ENCODE measurements at places on chromosomes 2 and 18.
A peak's percentile ranks its signal among the peaks of the same experiment; 100 is the strongest.

- no peak for DNase-seq
Observed at GRCh38 chr2:69087211-69087911, 74.4 kb downstream of the ANTXR1 start.

DNA sequence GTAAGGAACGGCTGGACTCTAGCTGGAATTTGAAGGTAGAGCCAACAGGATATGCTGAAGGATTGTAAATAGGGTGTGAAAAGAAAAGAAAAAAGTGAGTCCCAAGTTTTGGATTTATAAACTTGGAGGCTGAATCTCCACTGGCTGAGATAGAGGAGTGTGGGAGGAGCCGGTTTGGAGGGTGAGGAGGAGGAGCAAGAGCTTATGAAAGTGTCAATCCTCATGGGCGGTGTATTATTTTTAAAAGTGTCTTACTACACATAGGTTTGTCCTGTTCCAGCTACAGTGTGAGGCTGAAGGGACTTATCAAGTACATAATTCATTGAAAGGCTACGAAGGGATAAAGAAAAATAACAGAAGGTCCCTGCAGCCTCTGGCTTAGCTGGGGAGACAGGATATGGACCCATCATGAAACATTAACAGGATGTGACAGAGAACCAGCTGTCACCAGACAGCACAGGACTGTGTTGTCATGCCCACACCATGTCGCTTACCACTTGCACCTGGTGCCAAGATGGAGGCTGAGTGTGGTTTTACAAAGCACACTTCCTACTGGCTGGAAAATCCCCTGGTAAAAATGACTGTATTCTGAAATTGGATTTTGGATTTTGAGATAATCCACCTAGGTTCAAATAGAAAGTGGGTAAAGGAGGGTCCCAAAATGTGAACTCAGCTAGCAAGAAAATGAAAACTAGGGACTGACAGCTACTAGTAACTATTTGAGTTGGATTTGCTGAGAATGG, 2.5 kb upstream of the MREG start:
- peak; percentile 34 for DNase-seq

DNA sequence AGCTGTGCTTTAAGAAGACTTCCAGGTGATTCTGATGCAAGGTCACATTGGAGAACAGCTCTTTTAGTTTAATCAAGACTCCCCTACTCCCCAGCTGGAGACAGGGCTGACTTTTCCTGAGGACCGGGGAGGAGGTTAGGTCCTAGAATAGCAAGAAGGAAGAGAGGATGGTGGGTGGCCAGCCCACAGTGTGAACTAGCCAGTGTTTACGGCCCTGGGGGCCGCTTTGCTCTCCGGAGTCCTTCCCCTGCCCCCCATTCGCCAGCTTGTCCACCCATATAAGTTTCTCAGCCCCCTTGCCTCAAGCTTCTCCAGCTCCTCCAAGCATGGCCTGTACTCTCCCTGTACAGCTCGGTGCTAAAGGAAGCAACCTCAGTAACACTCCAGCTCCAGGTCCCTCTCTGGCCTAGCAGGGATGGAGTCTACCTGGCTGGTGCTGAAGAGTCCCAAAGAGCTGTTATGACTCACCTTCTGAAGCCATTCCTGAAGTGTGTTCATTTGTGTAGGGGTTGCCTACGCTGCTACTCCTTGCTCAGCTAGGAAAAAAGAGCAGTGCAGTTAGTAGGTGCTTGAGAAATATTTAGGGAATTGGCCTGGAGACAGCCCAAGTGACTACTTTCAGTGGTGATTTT, 7.9 kb downstream of the INPP4A start:
- DNase-seq: no peak

DNA sequence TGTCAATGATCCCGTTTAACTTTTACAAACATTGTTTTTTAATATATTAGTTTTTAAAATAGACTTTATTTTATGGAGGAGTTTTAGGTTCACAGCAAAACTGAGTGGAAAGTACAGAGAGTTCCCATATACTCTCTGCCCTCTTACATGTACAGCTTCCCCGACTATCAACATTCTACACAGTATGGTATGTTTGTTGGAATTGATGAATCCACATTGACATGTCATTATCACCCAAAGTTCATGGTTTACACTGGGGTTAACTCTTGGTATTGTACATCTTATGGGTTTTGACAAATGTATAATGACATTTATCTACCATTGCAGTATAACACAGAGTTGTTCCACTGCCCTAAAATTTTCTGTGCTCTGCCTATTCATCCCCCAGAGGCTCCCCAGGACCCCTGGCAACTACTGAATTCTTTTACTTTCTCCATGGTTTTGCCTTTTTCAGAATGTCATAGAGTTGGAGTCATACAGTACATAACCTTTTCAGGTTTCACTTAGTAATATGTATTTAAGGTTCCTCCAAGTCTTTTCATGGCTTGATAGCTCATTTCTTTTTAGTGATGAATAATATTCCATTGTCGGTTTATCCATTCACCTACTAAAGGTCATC, 5.5 kb downstream of the APLF start:
- DNase-seq: no peak

GRCh38 chr2:129930451-129930850, 49.0 kb upstream of the RAB6C start:
- no peak for DNase-seq

DNA sequence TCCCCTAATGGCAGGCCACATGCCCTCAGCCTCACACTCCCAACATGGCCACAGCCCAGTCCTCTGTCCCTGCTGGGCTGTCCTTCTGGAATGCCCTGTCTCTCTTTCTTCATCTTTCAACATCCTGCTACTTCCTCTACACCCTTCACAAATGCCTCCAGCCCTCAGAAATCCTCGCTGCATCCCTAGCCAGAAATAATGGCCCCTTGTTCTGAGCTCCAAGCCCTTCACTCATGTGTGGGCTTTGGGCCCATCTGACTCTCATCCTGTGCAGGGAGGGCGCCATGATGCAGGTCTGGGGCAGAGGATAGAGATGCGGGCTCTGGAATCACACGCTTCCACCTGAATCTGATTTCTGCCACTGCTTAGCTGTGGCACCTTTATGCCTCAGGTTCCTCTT, 181.9 kb downstream of the TNS1 start:
- DNase-seq: no peak

GRCh38 chr2:8408560-8409460, 273.0 kb upstream of the ID2 start:
- DNase-seq: peak; percentile 33

DNA sequence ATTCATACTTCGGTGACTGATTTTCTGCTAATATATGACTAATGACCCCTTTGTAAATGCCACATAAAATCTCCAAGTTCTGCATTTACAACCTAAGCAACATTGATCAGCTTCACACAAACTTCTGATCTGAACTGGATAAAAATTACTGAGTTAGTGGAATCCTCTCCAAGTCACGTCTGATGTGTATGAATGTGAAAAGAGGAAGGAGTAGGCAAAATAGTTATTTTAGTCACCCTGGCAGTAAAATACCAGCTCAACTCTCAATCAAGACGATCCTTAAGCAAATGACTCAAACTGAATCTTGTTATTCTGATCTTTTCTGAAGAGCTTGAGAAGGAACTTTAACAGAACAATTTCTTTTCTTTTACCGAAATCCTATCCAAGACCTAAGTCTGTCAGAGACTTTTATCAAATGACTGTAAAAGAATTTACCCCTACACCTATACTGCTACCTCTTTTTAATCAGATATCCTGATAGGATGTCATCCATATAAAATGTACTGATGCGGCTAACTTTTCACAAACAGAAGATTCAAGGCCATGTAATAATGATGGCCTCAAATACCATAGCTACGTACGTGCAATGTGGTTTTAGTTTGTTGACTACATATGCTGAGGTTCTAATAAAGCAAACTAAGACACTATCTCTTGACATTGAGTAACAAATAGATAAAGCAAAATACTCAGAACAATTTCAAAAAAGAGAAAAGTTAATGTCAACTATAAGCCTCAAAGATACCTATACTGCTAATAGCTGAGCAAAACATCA, 23.7 kb downstream of the CUL3 start:
- DNase-seq: no peak

DNA sequence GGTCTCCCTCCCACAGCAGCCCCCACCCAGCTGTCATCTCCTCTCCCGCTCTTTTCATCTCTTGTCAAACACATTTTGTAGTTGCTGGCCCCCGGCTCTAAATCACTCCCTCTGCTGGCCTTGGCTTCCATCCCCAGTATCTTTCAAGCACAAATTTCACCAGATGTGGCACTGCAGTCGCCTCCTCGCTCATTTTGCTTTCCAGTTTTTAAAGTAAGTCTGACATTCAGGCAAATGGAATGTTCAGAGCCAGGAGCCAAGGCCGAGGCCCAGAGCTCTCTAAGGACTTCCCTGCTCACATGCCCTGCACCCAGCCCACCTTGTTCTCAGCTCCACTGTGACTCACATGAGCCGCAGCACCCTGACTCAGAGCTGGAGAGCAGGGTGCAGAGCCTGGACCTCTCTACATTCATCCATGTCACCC, 158.4 kb downstream of the GALNT14 start:
- DNase-seq: no peak

- no peak for DNase-seq
Observed at GRCh38 chr18:44774191-44774590, 93.5 kb downstream of the SETBP1 start.

DNA sequence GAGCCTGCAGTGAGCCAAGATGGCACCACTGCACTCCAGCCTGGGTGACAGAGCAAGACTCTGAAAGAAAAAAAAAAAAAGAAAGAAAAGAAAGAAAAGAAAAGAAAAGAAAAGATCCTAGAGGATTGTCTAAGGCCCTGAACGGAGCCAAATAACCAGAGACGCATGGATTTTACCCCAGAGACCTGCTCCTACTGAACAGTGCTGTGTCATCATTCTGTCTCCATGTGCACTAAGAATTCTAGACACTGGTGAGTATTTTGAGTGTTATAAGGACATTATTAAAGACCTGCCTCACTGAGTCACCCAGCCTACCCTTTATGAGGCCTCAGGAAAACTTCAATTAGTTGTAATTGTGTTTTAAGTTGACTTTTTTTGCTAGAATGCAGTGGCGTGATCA, 61.9 kb upstream of the RIOK3 start:
- DNase-seq: no peak

DNA sequence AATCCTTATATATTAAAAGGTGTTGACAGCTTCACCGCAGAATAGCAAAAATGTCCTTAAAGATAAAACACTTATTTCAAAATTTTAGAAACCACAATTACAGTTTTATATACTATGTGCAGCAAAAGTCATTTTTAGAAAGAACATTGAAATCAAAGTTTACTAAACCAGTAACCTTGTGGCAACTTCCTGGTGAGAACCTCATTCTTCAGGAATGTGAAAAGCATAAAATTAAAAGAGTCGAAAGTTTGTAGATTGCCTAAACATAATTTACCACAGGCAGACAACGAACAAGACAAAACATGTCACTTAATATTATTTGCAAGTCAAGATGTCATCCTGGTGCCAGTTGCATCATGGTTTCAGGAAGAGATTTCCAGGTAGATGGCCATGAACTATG, 108.3 kb upstream of the NRP2 start:
- no peak for DNase-seq

GRCh38 chr2:240985881-240986786, 12.3 kb upstream of the SNED1 start:
- DNase-seq: no peak

DNA sequence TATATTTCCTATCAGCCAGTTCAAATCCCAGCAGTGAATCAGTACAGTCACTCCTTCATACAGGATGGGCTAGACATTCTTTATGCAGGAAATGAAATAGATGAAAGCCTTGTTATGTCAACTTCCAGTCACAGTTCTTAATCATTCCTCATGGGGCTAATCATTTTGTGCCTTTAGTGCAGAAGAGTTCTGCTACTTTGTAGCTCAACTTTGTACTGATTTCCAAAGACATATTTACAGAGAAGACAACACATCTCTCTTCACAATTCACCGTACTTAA, 593.9 kb upstream of the NETO1 start:
- no peak for DNase-seq

DNA sequence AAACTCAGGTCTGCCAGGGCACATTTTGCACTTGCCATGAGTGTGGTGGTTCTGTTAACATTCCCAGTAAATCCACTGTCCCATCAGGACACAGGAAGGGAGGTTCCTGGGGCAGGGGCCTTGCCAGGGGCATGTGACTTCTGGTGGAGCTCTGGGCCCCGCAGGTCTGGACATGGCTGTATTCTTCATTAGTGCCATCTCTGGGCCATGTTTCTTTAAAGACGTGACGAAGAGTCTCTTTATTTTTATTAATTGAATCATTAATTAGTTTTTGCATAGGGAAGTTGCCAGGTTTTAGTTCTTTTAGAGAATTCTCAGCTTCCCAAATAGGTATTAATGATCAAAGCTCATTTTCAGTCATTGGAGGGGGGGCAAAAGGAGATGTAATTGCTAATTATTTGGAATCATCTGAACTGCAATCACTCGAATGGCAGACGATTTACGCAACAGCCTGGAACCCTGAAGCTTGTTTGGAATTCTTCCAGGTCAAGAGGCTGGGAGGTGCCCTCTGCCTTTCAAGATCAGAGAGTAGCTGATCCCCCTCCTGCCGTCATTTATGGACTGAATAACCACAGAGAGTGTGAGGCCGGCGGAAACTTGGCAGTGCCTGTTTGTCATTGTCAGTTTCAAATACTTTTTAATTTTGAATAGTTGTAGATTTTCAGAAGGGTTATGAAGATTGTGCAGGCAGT, 106.2 kb downstream of the RTP5 start:
- no peak for DNase-seq
